ENCODE measurements at places on chromosomes 6 and 20. TPM values are rescaled to one million over a fixed set of nuclear protein-coding genes. Genes with fewer than 3 reads are reported as not detected.

The BPIFB4 gene
- total RNA-seq, result not detected

The EPHA7 gene
- 9.4 TPM for total RNA-seq

The SAPCD1 gene
- total RNA-seq, result 3.2 TPM

The DEFB132 gene
- total RNA-seq, result not detected

The BEND6 gene
- total RNA-seq, result 2.3 TPM

The LHFPL5 gene
- total RNA-seq, result not detected

The STX11 gene
- total RNA-seq, result 0.11 TPM

The RFX6 gene
- not detected for total RNA-seq

The ZBTB22 gene
- 8.1 TPM for total RNA-seq

The PAX1 gene
- total RNA-seq, result not detected

The TCP1 gene
- total RNA-seq, result 412 TPM

The GJA10 gene
- not detected for total RNA-seq

The GNAS-AS1 gene
- total RNA-seq, result 11.3 TPM

The CSNK2B gene
- 178 TPM for total RNA-seq

The RIPK1 gene
- 24.6 TPM for total RNA-seq

The APOBEC2 gene
- not detected for total RNA-seq

The ANGPT4 gene
- 0.07 TPM for total RNA-seq

The HLA-B gene
- total RNA-seq, result 70.7 TPM

The CALHM4 gene
- total RNA-seq, result not detected

The WFDC12 gene
- total RNA-seq, result not detected

The HLA-DRA gene
- total RNA-seq, result 3.1 TPM

The DDX43 gene
- total RNA-seq, result not detected

The ZFP57 gene
- 1.7 TPM for total RNA-seq

The OTOR gene
- total RNA-seq, result not detected

The POLH gene
- total RNA-seq, result 12.6 TPM

The RIPOR2 gene
- total RNA-seq, result 5.0 TPM

The PRL gene
- not detected for total RNA-seq

The PKHD1 gene
- total RNA-seq, result 0.09 TPM

The CPNE5 gene
- total RNA-seq, result 0.52 TPM

Measured in H9 (cell line).